ENCODE measurements at places on chromosomes 3 and 15.

DNA sequence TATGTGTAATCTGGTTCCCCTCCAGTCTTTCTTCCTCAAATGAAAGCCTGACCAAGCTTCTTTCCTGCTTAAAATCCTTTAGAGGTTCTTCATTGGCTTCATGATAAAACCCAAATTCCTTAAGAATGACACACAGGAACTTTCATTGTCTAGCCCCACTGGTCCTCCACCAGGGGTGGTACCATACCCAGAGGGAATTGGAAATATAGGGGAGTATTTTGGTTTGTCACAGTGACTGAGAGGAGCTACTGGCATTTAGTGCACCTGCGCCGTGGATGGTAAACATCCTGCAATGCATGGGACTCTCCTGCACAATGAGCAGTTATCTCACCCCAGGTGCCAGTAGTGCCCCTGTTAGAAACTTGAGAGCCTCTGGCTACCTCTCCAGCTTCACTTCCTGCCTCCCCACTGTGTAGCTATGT is 10.8 kb downstream of the ZWILCH start:
- DNase-seq = no peak

DNA sequence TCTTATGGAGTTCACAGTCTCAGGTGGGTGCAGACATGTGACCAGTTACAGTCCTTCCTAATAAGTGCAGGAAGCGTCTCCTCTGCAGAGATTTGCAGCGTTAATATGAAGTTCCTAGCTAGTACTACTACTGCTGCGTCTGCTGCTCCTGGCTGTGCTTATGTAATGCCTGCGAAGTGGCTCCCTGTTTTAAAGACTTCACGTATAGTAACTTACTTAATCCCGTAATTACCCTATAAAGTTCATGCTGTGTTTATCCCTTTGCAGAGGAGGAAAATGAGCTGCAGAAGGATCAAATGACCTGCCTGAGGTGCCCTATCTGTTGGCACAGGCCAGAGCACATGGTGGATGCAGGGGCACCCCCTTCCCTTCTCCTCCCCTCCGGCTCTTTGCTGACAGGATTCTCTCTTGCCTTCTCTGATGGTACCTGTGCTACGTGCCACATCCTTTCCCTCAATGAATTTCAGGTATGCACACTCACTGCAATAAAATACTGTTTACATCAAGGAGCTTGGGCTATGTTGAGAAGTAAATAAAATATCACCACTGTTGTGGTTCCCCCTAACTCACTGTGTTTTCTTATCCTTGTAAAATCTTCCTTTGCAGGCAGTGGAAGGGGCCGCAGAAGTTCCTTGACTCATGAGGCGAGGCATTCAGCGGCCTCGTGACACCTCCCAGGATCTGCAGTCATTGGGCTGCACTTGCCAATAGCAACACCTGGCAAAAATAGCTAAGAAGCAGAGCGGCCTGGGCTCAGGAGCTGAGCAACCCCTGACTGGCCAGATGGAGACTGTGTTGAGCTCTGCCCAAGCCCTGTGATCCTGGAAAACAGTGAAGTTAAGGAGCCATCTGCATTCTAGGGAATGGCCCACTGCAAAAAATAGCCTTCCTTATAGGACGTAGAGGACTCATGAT is 188.9 kb upstream of the ATP10A start:
- no peak for DNase-seq

DNA sequence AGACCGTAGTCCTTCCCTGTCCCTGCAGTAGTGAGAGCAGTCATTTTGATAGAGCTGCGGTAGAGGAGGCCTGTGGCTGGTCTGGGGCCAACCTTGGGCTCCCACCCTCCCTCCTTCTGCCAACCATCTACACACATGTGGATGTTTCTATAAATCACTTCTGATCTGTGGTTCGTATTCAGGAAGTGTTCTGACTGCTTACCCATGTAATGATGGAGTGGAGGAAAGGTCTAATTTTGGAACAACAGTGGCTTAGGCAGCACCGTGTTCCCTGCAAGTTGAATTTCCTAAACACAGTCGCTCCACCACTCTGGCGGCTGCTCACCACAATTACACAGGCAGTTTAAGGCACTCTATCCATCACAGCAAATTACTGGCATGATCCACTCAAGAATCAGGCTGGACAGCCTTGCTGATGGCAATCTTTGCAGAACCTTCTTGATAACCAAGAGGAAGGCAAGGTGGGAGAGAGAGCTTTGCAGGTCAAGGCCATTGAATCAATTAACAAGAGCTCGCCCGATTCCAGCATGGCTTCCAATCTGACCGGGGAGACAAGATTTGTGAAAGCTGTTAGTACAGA is 104.7 kb upstream of the VEPH1 start:
- DNase-seq = no peak

DNA sequence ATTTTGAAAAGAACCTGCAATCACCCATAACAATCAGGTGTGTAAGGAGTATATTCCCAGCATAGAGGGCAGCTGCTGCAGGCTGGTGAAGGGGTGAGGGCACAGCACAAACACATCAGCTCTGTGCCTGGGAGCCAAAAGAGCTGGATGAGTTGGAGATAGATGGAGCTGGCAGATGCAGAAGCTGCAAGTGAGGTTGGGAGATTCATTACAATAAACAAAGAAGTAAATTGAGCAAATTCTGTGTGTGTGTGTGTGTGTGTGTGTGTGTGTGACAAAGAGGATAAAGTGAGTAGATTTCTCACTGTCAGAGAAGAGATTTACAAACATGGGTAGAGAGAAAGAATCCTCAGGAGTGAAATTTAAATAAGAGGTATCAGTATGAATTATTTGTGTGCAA is 994.7 kb downstream of the EPHA3 start:
- DNase-seq = peak; percentile 2

DNA sequence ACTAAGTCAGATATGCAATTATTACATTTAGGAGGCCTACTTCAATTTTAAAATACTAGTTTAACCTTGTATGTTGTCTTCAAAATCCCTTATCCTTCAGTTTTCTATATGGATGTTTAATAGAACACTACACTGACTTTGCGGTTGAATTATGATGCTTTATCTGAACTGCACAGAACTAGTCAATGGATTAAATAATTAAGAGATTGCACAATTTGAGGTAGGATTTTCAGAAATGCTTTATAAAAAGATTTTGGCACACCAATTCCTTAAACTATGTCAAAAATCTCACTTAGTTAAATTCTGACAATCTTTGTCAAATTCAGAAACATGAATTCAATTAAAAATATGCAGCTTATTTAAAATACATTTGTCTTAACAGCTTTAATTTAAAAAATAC is 28.1 kb downstream of the ATOSA start:
- no peak for DNase-seq

DNA sequence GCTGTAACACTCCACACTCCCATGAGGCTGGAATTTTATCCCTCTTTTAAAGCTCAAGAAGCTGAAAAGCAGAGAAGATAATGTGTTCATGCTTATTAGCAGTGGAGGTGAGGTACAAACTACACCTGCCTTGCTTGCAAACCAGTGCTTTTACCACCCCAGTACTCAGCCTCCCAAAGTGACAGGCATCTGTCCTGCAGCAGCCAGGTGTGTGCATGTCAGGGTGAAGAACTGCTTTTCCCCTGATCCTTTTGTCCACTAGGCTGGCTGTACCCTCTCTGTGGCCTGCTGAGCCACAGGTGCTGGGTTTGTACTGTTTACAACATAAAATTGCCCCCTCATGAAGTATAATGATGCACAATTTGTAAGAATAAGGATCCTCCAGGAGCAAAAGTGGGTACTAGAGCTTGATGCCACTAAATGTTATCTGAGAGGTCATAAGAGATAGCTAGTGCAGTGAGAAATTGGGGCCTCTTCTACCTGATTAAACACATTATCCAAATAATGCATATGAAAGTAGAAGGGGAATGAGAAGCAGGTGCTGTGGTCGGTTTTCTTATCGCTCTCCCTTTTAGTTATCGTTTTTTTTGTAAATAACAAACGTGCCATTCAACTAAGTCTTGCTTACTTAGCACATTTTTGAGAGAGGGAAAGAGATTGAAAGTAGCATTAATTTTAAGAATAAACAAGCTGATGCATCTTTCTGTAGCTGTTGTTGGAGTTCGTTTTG is 39.2 kb upstream of the GADL1 start:
- no peak for DNase-seq

- no peak for DNase-seq
Measured at GRCh38 chr3:170256597-170256996, 34.4 kb downstream of the PRKCI start.

DNA sequence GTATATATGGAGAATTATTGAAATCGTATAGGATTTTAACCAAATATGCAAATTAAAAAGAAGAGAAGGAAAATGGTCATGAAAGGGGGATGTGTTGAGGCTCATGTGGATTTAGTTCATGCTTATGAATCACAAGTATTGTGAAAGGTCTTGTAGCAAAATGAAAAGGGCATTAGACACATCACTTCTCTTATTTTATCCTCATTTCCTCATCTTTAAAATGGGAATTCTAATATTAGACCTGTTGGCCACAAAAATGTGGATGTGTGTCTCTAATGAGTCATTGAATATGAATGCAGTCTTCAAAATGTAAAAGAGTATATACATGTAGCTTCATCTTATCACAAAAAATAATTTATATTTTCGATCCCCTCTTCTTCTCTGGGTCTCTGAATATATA is 14.9 kb upstream of the ALCAM start:
- no peak for DNase-seq

DNA sequence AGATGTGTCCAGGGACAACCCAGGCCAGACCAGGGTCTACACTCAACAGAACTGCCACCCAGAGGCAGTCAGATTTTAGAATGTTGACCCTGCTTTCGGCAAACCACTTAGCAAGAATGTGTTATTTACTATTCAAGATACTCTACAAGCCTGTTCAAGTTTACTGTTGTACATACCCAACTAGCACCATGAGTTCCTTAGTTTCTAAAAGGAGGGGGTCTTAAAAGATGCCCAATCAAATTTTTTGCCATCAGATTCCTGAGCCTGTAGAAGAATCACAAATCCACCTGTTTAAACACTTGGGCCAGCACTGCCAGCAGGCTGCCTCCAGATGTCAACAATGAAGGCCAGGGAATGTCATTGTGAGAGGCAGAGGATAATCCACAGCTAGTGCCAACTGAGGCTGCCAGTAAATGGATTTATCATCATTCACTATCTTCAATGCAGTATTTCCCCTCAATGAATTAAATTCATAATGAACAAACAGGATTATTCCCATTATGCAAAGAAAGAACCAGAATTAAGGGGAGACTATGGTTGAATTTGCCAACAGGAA is 43.5 kb upstream of the SNRPA1 start:
- no peak for DNase-seq

DNA sequence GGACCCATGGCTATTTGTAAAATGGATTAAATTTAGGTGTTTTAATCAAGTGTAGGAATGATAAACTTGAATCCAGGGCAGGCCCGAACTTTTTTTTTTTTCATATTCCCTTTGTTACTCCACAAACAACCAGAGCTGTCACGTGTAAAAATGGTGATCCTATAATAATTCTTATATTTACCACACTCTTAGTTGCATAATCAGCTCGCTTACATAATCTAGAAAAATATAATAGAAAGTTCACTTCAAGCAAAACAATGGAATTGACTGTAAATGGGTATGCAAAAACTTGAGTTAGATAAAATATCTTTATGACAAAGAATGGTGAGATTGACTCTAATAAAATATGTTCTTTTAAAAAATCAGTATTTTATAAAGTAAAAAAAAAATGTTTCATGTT is 2.1 kb upstream of the PAQR9 start:
- no peak for DNase-seq

DNA sequence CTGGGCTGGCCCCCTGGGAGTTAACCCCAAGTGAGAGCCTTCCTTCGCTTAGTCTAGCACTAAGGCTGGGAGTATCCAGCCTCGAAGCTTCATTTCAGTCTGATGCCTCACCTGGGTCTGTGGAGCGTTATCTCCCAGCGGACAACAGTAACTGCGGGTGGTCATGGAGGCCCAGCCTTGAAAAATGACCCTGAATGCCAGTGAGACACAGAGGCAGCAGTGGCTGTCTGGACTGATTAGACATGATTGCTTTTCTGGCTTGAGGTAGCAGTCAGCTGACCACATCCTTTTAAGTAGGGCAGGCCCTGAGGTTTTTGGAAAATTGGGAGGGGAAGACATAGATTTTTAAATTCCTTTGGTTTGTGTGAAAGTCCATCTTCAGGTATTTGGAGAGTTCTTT is 28.2 kb upstream of the TRIM59 start:
- DNase-seq = no peak

All from nucleus accumbens (tissue), 56 donors.